HuH-7 (cell line): ENCODE measurements at places on chromosomes 7 and 10.

- DNase-seq, result no peak
These were observed 64.9 kb downstream of the PPP1R9A start for GRCh38 chr7:94972296-94972695.

GRCh38 chr7:25944777-25945515, 207.1 kb upstream of the NFE2L3 start:
- DNase-seq, result no peak

DNA sequence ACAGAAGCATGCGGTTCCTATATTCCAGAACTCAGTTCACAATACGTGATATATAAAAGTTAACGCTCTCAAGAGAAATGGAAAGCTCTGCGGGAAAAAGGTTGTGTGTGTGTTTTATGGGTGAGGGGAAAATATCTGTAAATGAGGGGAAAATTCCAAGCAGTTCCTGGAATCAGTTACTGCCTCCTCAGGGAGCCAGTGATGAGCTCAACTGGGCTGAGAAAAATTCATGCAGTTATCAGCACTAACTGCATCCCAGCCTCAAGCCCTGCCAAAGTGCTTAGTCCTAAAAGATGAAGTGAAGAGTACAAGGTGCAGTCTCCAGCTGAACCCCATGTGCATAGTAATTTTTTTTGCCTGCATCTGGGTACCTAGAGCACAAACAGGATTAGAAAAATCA, 191.9 kb downstream of the CDK14 start:
- DNase-seq, result no peak

DNA sequence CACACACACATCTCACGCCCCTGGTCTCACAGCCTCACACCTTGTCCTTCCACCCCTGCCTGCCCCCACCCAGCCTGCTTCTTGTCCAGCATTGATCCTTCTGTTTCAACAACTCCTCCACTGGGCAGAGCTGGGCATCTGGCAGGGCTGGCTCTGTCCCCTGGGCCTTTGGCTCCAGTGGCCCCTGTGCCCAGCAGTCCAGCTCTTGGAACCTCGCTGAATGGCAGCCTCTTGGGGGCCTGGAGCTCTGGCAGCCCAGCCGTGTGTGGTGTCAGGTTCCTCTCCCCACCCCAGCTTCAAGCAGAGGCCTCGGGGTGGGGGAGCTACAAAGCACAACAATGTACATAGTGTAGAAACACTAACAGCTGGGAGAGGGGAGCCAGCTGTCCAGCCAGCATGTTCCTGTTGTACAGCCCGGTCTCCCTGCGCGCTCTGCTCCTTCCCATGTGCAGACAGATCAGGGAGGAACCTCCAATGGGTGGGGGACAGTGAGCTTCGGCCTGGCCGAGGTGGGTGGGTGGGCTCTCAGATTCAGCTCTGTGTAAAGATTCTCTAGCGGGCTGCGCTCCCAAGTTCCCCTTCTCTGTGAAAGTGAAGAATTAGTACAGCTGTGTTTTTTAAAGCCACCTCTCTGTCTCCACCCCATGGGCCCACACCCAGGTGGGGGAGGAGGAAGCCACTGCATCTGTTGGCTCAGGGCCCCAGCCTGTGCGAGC, 19.4 kb downstream of the ZMIZ2 start:
- DNase-seq, result no peak

DNA sequence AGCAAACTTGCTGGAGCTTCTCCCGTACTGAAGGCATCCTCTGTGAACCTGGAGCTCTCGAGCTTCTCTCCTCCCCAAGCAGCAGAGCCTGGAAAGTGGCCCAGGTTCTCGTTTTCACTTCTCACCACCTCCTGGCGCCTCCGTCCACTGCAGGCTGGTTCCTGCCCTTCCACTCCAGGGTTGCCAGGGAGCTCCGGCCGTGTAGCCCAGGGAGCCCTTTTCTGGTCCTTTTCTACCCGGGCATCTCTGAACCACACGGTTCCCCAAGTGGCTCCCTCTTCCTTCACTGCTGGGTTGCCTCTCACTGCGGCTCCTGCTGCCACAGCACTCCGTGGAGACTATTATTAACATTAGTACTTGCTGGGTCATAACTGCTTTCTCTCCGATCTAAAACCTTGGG, 208.6 kb upstream of the PPP2R2D start:
- DNase-seq, result no peak

GRCh38 chr7:157224627-157225026, 85.9 kb downstream of the UBE3C start:
- DNase-seq, result no peak

GRCh38 chr7:19674266-19674960, 34.4 kb downstream of the POLR1F start:
- DNase-seq, result no peak

DNA sequence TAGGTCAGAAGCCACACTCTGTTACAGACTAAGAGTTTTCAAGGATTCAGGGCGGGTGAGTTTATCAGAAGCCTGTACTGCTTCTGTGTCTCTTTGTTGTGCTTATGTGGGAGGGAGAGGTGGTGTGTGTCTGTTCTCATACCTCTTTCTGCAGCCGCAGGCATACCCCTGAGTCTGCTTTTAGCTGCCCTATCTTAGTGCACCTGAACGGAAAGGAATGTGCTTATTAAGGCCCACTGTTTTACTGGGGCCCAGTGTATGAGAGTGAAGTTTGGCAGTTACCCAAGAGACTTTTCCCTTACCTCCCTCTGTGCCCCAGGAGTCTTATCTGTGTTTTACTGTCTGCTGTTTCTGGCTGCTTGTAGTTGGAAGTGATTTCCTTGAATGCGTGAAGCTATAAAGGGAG, 104.3 kb downstream of the TYW1 start:
- no peak for DNase-seq
